ENCODE measurements at places on chromosomes 12 and 14. TPM values are rescaled to one million over a fixed set of nuclear protein-coding genes. Genes with fewer than 3 reads are reported as not detected.
A peak's percentile ranks its signal among the peaks of the same experiment; 100 is the strongest.

DNA sequence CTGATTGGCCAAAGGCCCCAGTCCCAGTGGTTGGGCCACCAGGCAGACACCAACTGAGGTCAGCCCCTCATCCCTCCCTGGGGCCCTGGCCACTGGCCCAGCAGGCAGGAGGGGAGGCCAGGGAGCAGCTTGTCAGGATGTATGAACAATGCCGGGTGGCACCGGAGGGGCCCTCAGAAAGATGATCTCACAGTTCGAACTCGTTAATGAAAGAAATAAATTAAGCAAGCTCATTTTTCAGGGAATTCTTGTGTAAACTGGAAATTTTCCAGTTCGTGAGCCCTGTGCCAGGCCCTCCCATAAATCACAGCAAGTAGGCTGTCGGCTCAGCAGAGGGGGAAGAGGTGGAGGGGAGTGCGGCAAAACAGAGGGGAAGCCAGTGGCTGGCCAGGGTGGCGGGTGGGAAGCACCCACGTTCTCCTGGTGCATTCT lies 177.0 kb upstream of the VASH1 start:
- DNase-seq: no peak
- no peak overlapping the region for H3K27ac ChIP-seq
- H3K4me3 ChIP-seq: no peak overlapping the region
- H3K36me3 ChIP-seq: no peaks in the 10 kb centered on the region
- H3K4me1 ChIP-seq: no peaks in the 10 kb centered on the region

Gene NEUROD4
- total RNA-seq: not detected

GRCh38 chr12:31584782-31585181 lies 6.2 kb downstream of the DENND5B start:
- DNase-seq: no peak
- H3K27me3 ChIP-seq: no peaks in the 10 kb centered on the region
- H3K4me1 ChIP-seq: peaks cover 6% of the 10 kb centered on the region
- no peak overlapping the region for H3K27ac ChIP-seq
- no peak overlapping the region for H3K4me3 ChIP-seq
- no peaks in the 10 kb centered on the region for H3K36me3 ChIP-seq

DNA sequence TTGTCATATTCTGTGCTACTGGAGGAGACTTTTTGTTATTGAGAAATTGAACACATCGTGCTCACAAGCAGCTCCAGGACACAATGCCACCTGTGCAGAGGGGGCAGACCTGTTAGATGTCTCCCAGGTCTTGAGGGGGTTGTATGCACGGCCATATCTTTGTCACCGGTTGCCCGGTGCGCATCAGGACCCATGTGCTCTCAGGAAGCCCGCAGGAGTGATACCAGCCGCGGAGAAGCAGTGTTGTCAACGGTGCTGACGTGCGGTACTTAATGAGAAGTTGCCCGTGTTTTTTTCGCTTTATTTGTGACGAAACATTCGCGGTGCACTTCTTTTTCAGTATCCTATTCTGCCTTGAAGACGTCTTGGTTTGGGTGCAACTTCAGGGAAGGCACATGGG lies 128.2 kb upstream of the RTL1 start:
- H3K36me3 ChIP-seq: no peaks in the 10 kb centered on the region
- no peaks in the 10 kb centered on the region for H3K4me1 ChIP-seq
- no peaks in the 10 kb centered on the region for H3K27me3 ChIP-seq
- DNase-seq: no peak
- H3K4me3 ChIP-seq: no peak overlapping the region
- no peak overlapping the region for H3K27ac ChIP-seq

DNA sequence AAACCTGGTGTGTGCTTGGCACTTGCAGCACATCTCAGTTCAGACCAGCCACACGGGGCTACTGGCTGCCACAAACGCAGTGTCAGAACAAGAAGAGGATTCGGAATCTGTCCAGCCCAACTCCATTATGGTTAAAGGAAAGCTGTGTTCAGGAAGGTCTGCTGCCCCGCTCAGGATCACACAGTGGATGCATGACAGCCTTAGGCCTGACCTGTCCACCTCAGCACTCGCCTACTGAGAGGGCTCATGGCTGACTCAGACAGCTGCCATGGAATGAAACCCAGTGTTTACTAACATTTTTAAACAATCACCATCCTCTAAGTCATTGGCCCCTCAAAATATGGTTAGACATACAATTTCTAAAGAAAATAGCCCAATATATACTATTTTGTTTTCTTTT lies 5.6 kb upstream of the NIN start:
- H3K27ac ChIP-seq: no peak overlapping the region
- no peak for DNase-seq
- H3K27me3 ChIP-seq: peaks cover 67% of the 10 kb centered on the region
- H3K4me3 ChIP-seq: no peak overlapping the region

GRCh38 chr12:124185971-124186686 lies 108.8 kb upstream of the RFLNA start:
- peak overlapping the region; percentile 89 for H3K27ac ChIP-seq
- no peak overlapping the region for H3K4me3 ChIP-seq
- H3K27me3 ChIP-seq: no peaks in the 10 kb centered on the region
- H3K4me1 ChIP-seq: peaks cover 49% of the 10 kb centered on the region
- H3K36me3 ChIP-seq: no peaks in the 10 kb centered on the region
- DNase-seq: peak; percentile 62

GRCh38 chr12:106645074-106645421 lies 62.2 kb downstream of the RFX4 start:
- no peaks in the 10 kb centered on the region for H3K36me3 ChIP-seq
- H3K27ac ChIP-seq: no peak overlapping the region

Measured in hepatocyte (in vitro differentiated cells).